ENCODE measurements at places on chromosomes 13 and 19.
A peak's percentile ranks its signal among the peaks of the same experiment; 100 is the strongest.

DNA sequence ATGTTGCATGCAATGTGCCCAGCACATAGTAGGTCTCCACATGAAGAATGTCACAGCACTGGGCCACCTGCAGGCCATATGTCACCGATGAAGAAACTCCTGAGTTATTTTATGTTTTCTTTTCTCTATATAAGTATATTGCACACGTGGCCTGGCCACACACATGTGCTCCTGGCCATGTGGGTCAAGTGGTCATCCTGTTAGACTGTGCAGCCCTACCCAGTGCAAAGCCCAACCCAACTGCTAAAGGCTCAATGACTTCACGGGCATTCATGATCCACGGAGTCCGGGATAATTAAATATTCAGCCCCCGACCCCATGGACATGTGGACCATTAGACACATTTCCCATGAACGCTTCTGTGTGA, 163.2 kb downstream of the TEX29 start:
- no peak for DNase-seq

DNA sequence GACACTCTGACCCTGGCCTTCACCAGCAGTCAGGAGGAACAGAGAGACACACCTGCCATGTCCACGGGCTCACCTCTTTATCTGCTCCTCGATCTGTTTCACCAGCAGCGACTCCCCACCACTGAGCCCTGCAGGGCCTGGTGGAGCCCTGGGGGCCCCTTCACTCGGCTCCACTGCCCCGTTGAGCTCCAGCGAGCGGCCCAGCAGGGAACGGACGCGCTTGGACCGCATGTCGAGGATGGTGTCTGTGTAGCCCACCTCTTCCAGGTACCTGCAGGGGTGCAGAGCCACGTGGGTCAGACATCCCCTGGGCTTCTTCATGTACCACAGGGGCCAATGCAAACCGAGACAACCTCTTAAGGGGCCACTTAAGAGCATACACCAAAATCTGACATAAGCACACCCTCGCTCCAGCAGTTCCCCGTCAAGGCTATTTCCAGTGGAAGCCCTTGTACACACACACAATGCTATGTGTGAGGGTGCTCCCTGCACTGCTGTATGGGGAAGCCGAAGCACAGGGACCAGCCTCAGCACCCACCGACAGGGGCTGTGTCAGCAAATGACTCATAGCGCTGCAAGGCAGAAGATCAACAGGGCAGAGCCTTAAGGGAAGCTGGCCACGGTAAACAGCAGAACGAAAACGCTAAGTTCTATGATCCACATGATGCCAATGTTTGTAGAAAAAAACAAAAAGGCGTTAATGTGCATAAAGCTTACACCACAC, 12.7 kb upstream of the FKRP start:
- DNase-seq = no peak

- DNase-seq = no peak
Observed at GRCh38 chr13:81350056-81350455, 1009.1 kb upstream of the SPRY2 start.

GRCh38 chr13:59492030-59492636, 671.6 kb downstream of the DIAPH3 start:
- no peak for DNase-seq

GRCh38 chr13:33891196-33891742, 73.3 kb downstream of the RFC3 start:
- no peak for DNase-seq

DNA sequence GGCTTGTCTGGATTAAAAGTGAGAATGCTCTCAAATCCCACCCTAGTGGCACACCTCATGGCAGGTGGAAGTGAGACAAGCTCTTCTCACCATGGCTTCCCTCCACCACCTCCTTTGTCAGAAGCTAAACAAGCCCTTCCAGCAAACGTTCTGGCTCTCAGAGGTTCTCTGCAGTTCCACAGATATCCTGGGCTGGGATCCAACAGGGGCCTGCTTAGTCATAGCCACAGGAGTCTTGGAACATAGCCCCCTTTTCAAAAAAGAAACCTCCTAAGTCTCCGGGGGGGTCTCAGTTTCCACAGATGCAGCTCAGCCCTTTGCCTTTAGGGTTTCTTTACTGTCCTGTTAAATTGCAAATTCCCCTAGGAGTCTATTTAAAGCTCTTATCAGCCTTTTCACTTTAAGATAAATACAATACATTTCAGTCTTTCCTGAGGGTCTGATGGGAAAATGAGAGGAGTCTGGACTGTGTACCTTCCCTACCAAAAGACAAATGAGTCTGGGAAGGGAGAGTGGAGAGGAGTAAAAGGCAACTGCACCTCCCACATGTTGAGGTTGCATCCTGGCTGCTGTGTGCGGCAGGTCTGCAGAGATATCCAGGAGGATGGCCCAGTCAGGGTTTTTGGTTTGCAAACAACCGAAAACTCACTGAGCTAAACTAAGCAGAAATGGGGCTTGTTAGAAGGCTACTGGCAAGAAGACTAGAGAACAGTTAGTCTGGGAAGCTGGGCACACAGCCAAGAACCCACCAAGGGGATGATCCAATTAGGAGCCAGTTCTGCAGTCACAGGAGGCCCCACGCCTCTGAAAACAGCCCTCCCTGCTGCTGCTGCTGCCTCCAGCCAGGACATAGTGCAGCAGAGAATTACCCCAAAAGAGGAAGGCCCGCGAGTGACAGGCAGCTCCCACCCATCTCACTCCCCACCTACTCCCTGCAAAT, 41.4 kb upstream of the SERP2 start:
- DNase-seq = no peak

DNA sequence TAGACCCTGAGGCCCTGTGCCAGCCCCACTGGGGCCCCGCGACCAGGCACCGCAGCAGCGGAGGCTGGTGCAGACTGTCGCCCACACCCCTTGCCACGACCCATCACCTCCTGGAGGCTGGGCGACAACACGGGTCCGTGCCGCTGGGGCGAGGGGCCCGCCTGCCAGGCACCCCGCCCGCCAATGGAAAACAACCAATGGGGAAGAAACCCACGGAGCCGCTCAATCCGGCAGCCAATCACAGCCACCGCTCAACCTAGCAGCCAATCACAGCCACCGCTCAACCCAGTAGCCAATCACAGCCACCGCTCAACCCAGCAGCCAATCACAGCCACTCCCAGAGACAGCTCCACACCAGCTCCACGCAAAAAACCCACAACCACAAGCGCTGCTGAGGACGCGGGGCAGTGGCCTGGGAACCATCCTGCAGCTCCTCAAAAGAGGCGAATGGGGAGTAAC, 29.7 kb downstream of the GPX4 start:
- peak; percentile 56 for DNase-seq

GRCh38 chr19:29884466-29884865, 57.6 kb upstream of the URI1 start:
- no peak for DNase-seq
